ENCODE measurements at places on chromosomes 5 and 9. TPM values are rescaled to one million over a fixed set of nuclear protein-coding genes. Genes with fewer than 3 reads are reported as not detected.
A peak's percentile ranks its signal among the peaks of the same experiment; 100 is the strongest.

- DNase-seq: no peak
Observed at GRCh38 chr9:113574441-113575262, 111.1 kb downstream of the RGS3 start.

GRCh38 chr5:51961154-51961562 is 577.9 kb downstream of the ISL1 start:
- no peak for DNase-seq

- no peak for DNase-seq
Observed at GRCh38 chr9:87703636-87704276, 22.2 kb upstream of the CTSL start.

- DNase-seq: no peak
Observed at GRCh38 chr5:143290125-143290524, 113.4 kb downstream of the NR3C1 start.

The PCDHGA11 gene
- total RNA-seq: 0.20 TPM

DNA sequence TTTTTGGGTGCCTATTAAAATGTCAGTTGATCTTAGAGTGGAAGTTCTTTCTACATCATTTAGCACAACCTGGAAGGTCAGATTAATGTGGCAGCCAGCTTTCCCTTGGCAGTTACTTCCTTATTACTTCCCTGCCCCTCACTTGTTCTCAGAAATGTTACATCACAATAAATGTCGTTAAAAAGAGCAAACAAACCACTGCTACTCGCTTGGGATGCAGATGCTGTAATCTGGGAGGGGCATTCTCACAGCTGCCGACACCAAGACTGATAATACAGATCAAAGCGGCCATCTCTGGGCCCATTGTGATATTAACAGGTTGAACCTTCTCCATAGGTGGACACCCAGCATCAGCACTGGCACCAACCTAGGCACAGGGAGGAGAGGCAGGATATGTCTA is 29.3 kb downstream of the PLAC8L1 start:
- DNase-seq: no peak

DNA sequence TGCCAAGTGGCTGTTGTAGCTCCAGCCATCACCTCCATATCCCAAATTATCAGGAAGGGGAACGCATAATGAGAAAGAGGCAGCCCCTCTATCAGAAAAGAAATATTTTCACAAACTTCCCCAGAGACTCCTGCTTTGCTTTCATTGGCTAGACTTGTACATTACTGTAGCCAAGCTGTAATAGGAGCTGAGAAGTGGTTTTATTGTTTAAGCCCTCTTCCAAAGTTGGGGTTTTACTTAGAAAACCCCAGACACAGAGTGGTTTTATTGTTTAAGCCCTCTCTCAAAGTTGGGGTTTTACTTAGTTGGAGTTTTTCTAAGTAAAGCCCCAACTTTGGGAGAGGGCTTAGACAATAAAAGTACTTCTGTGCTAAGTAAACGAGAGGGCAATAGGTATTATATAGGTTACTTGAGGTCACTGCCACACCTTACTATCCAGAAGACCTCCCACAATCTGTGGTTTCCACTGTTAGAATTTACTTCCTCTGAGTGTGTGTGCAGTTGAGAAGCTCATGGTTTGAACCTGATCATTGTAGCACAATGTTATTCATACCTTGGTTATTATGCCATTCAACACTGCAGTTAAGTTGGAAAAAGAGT is 215.7 kb upstream of the OTULINL start:
- DNase-seq: peak; percentile 39

The MAP1B gene
- not detected for total RNA-seq

The IFNA21 gene
- not detected for total RNA-seq

DNA sequence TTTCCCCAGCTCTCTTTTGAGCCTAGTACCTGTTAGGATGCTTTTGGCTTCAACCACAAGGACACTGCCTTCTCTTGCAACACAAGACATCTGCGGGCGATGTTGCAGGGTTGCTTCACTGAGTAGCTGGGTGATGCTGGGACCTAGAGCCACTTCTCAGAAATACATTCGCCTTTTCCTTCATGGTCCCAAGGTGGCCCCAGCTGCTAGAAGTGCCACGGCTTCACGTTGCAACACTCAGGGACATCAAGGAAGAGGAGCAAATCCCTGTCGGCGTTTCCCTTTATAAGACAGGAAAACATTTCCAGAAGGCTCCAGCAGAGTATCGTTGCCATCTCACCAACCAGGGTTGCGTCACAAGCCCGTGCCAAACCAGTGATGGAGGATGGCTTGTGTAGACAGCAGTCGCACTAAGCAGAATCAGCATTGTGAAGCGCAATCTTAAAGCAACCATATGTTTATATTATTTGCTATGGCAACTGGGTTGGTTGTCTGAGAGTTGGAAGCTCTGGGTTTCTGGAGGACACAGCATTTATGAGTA is 62.7 kb downstream of the ANKRD33B start:
- DNase-seq: no peak

DNA sequence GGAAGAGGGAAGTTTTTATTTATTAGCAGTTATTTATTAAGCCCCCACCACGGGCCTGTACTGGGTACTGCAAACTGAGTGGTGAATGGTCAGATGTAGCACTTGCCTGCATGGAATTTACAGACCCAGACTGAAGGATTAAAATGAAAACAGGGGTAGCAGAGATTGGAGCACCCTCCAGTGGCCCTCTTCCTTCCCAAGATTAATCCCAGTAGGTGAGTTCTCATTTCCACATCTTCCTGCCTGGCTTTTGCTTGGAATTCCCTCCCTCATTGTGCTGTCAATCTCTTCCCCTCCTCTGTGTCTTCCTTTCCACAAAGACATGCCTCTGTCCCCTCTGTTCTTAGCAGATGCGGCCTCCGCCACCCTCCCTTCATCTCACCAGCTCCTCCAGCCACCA is 39.2 kb downstream of the MVB12B start:
- DNase-seq: no peak

DNA sequence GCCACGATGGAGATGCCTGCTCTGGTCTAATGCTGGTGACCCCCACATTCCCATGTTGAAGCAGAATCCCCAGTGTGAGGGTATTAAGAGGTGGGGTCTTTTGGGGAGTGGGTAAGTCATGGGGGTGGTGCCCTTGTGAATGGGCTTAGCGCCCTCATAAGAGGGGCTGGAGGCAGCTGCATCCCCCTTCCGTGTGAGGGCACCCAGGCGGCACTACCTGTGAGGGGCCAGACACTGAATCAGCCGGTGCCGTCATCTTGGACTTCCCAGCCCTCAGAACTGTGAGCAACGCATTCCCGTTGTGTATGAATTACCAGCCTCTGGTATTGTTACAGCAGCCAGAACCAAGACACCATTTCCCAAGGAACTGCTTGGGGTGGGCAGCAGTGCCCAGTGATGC is 27.0 kb upstream of the RNF130 start:
- DNase-seq: no peak

DNA sequence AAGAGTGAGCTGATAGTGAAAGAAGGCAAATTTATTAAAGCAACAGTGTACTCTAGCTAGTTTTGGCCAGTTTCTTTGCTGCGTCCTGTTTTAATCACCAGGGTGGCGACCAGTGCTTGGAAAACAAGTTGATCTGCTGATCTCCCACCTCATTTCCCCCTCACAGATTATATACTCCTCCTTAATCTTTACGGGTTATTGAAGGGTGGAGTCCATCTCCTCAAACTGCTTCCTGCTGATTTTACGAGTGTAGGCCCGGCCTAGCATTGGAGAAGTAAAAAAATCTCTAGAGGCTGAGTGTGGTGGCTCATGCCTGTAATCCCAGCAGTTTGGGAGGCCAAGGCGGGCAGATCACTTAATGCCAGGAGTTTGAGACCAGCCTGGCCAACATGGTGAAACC is 14.0 kb upstream of the CFAP95 start:
- no peak for DNase-seq

DNA sequence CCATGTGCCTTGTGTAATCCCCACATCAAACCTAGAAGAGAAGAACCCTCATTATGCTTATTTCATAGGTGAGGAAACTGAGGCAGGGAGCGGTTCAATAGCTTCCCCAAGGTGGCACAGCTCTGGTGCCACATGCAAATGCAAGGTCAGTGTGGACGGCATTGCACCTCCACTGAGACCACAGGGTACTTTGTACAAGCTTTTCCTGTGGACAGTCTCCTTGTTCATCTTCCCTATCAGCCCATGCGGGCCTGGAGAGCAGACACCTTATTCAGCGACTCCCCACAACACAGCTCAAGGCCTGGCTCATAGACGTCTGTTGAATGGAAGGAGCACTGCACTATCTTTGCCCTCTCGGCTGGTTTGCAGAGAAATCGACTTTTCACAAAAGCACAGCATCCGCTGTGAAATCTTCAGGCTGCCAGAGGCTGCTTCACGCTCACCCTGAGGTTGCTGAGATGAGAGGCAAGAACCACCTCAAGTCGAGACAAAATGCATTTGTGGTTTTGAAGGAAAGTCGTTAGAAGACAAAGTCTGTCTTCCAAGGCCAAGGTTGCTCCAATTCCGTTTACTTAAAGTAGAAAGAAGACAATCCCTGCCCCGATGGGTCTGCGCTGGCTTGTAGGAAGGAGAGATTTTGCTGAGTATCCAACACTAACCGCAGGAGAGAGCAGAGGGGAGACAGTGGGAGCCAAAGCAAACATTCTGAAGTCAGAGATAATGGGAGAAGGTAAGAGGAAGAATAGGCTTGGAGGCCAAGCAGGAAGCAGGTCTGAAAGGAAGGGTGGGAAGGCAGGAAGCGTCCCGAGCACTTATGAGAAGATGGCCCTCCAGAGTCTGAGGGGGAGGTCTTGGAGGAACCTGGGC is 34.2 kb upstream of the STRBP start:
- no peak for DNase-seq

The MARCHF3 gene
- total RNA-seq: 3.2 TPM

- DNase-seq: no peak
Observed at GRCh38 chr5:60843936-60844905, at the start of gene ELOVL7. Gene ELOVL7, minus strand, starts transcription at chr5:60844269. Its CDS starts 56,872 bp downstream, at chr5:60787397.

Measured in CD4-positive, alpha-beta memory T cell (primary cell).